ENCODE measurements at places on chromosomes 2 and 18. TPM values are rescaled to one million over a fixed set of nuclear protein-coding genes. Genes with fewer than 3 reads are reported as not detected.

Gene SERPINB12
- not detected for total RNA-seq

Gene MYL1
- not detected for total RNA-seq

Gene STPG4
- 0.20 TPM for total RNA-seq

Gene SRD5A2
- total RNA-seq = 0.09 TPM

GRCh38 chr2:177579486-177580036, 187.0 kb downstream of the AGPS start:
- no peak for DNase-seq

DNA sequence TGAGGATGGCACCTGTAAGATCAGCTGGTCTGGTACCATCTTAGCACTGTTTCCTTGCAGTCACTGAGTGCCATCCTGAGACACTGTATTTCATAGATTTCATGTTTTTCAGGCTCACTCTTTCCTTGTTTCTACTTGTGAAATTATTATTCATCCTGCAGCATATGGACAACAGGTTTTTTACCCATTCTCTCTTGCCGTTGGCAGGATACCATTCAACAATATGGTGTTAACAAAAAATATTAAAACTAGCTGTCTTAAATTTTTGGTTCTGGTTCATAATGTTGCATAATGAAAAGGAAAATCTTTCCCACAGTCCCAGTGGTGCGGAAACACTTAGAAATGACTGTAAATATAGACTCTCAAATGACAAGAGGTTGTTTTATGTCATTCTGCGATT, 23.1 kb upstream of the ATG16L1 start:
- DNase-seq = no peak

DNA sequence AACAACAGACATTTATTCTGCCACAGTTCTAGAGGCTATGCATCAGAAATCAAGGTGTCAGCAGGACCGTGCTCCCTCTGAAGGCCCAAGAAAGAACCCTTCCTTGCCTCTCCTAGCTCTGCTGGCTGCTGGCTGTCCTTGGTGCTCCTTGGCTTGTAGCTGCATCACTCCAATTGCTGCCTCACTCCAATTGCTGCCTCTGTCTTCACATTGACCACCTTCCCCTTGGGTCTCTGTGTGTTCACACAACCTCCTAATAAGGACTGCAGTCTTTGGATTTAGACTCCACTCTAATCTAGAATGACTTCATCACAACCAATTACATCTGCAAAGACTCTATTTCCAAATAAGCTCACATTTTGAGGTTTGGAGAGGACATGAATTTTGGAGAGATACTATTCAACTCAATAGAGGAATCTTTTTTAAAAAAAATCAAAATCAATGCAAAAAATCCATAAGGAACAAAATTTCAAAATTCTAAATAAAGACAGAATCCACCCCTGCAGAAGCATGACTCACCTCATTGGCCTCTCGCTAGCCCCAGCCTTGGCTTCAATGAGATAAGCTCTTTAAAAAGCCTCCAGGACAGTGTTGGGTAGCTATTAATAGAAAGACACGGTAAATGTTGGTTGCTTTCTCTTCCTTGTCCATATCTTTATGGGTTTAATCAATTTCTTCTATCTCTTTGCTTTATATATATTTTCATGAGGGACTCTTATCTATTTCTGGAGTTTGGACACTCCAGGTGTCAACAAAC, 267.6 kb upstream of the MGAT5 start:
- DNase-seq = no peak

DNA sequence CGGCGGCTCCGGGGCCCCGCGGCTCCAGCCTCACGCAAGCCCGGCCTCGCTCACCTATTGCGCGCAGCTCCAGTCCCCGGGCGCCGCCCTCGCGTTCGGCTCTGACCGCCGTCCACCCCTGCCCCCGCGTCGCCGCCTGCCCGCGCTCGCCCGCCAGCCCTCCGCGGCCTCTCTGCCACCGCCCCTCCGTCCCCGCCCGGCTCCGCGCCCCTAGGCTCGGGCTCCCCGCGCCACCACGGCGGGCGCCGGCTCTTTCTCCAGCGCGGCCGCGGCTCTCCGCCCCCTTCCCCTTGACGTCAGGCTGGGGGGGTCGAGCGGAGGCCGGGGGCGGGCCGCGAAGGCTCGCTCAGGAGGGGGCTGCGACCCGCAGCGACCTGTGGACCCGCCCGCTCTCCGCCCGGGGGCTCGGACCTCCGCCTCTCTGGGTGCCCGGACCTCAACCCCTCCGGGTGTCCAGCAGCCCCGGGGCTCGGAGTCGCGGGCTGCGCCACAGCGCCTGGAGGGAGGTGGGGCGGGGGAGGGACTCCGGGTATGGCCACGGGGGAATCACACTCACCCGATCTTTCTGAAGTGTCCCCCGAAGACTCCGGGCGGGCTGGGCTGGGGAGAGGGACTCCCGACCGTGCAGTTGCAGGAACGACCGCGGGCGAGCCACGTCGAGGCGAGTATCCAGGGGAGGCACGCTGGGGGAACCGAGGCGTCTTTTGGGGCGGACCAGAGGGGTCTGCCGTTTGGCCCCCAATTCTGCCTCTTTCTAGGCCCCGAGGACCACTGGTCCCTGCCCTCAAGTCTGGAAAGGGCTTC, at the start of gene SEMA4C:
Gene SEMA4C, minus strand, starts transcription at position 259 of the 804 bp plus-strand sequence. CDS start 2,194 bp downstream, outside the sequence.
- DNase-seq = peak; percentile 43

- DNase-seq = no peak
Observed at GRCh38 chr18:56739731-56740130, 88.6 kb downstream of the WDR7 start.

DNA sequence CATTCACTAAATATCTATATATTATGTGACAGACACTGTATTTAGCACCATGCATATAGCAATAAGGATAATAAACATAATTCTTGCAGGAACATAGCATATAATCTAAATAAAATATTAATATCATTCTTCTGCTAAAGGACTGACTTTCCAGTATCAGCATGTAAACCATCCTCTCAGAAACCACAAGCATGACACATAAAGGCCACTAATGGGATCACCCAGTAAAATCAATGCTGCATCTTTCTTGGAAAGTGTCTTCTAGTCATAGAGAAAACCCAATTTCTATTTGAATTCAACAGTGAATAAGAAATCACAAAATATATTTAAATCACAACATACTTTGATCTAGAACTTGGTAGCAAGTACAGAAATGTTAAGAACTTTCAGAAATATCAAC, 5.8 kb upstream of the LRP1B start:
- DNase-seq = no peak

DNA sequence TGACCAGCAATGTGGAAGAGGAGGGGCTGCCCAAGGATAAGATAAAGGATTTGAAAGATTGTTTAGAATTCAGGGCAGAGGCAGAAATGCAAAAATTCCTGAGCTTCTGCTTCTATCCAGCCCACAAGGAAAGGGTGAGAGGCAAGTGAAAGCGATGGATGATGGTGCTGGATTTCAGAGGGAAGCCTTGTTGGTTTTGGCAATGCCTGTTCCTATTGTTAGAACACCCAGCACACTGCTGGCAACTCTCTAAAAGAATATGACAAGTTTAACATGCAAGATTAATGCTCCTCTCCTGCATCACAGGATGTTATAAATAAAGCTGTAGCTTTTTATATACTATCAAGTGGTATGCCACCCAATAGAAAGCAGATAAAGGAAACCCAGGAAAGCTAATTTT, 92.6 kb downstream of the ZNF385B start:
- DNase-seq = no peak

- peak; percentile 73 for DNase-seq
Observed at GRCh38 chr2:173048897-173049661, 26.6 kb upstream of the MAP3K20 start.

GRCh38 chr2:197081294-197081693, 154.8 kb upstream of the PGAP1 start:
- no peak for DNase-seq

DNA sequence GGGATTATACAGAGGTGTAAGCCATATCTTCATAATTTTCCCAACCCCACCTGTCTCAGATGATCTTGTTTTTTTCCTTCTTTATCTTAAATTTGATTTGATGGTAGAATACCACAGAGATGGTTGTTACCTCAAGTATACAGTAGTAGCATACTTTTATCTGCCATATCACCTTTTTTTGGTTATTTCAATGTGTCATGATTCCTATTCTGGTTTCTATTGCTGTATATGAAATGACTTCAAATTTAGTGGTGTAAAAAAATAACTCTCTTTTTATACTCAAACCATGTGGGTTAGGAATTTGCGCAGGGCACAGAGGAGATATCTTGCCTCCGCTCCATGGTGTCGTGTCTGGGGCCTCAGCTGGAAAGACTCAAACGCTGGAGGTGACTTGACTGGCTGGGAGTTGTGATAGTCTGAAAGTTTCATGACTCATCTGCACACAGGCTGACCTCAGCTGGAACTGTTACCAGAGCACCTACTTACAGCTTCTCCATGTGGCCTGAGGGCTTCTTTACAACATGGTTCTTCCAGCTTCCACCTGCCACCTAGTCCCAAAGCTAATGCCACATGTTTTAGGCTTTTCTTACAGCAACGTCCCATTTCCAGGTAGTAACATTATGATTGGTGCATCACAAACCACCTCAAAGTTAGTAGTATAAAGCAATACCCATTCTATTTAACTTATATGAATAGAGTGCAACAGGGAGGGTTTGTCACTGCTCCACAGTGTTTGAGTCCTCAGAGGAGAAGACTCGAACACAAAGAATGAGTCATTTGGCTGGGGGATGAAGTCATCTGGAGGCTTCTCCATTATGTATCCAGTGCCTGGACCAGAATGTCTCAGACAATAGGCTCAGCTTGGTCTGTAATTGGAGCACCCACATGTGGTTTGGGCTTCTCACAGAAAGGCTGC, 82.3 kb upstream of the XPO1 start:
- no peak for DNase-seq

GRCh38 chr2:11325961-11326676, 18.3 kb downstream of the ROCK2 start:
- DNase-seq = no peak
